ENCODE measurements at places on chromosomes 4 and X.

- no peak for DNase-seq
These were observed 36.1 kb downstream of the IL13RA1 start for GRCh38 chrX:118763489-118763888.

DNA sequence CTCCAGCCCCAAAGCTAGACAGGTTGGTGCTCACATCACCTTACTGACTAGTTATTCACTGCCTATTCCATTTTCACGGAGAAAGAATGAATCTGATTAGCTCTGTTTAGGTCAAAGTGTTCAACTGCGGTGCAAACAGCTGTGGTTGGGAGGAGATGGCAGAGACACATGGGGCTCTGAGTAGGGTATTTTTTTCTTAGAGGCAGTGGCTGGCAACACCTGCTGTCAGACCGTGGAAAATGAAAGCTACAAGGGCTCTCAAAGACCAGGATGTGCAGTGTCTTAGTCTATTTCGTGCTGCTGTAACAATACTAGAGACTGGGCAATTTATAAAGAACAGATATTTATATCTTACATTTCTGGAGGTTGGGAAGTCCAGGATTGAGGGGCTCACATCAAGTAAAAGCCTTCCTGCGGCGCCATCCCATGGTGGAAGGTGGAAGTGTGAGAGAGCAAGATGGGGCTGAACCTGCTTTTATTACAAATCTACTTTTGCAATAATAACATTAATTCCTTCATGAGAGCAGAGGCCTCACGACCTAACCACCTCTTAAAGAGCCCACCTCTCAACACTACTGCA, 10.6 kb downstream of the NYX start:
- DNase-seq = no peak

DNA sequence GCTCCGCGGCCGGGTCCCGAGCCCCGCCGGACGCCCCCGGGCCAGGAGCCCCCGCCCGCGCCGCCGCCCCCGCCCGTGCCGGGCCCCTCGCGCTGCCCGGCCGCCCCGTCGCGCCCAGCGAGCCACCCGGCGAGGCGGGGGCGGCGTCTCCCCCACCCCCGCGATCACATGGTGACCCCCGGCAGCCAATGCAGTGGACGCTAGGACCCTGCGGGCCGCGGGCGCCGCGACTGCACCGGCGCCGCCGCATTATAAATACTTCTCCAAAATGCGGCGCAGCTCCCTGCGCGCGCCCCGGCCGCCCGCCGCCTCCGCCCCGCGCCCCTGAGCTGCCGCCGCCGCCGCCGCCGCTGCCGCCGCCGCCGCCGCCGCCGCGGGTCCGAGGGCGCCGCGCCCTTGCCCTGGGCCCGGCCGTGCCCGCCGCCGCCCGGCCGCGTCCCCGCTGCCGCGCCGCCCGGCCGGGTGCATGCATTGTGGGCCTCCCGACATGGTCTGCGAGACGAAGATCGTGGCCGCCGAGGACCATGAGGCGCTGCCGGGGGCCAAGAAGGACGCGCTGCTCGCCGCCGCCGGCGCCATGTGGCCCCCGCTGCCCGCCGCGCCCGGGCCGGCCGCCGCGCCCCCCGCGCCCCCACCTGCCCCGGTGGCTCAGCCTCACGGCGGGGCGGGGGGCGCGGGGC, at the start of gene NAT8L:
Gene NAT8L (plus strand): TSS at position 282 of the 680 bp plus-strand sequence. CDS start 185 bp downstream, at position 467.
- peak; percentile 32 for DNase-seq

DNA sequence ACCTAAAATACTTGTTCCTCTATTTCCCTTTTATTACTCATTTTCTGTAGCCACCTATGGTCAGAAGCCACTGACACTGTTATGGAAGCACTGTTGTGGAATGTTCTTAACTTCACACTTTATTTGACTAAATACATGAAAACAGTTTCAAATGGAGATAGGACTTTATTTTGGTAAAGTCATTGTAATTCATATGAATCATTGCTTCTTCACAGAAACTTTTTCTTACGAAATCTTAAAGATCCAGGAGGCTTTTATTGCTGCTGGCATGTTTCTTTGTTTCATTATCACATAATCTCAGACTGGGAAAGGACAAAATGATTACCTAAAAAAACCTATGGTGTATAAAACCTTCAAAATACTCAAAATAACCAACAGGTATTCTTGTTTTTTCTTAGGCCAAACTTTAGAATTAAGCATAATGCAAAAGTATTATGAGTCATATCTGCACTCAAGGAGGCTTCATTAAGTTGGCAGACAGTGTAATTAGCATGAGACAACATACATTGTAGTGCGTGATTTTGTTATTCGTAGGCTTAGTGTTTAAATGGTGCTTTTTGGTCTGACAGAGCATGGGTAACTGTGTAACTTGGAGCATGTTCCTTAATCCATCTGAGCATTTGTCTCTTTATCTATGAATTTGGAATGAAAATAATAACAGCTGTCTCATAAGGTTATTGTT, 58.0 kb downstream of the SH3BGRL start:
- DNase-seq = no peak

DNA sequence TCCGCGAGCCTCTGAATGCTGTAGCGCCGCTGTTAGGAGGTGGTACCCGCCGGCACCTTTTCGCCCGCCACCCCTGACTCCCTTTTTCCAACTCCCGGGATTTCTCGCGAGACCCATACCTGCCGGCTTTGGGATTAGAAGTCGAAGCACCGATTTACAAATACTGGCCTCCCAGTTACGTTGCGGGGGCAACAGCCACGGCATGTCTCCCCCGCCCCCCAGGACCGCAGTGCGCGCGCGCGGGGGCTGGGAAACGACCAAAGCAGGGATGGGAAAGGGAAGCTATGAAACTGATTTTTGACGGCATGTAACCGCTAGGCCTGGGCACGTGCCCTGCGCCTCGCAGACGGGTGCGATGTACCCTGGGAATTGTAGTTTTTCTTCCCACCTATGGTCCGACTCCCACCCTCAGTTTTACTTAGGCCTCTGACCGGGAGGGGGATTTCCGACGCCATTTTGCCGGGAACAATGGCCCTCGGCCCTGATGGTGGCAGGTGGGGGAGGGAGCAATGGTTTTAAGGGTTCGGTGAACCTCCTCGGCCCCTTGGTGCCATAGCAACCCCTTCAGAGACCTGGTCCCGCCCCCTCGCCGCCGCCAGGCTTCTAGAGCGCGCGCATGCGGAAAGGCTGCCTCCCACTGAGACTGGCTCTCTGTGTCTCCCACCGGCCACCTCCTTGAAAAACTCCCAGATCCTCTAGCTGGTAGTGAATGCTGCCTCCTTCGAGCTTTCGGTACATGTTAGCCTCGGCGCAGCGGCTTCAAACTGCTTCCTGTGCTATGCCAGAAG, 772 bp upstream of the WNK3 start:
- DNase-seq = no peak

GRCh38 chr4:22410645-22411247, 105.1 kb downstream of the ADGRA3 start:
- peak; percentile 31 for DNase-seq

DNA sequence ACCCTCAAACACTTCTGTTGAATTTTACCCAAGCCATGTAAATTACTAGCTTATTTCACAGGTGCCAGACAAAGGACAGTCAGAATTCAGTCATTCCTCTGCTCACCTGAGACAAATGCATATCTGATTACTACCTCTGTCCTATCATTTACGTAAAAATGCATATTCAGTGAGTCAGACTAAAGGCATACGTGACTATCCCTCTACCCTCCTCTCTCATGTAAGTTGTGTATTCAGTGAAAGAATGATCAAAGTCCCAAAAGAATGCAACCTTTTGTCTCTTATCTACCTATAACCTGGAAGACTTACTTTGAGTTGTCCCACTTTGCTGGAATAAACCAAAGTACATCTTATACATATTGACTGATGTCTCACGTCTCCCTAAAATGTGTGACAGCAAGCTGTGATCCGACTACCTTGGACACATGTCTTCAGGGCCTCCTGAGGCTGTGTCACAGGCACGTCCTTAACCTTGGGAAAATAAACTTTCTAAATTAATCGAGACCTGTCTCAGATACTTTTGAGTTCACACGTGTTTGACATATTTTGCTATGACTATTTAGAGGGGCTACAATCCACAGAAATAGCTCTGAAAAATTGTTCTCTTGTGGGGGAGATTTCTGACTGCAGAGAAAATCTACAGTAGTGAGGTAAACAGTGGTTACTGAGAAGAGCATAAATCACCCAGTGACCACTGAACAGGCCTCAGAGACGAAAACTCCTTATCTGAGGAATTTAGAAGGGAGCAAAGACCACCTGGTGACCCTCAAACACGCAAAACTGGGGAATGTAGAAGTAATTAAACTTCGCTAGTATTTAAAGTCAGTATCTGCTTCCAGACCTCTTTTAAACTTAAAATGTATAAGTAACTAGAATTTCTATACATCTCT, 1575.8 kb downstream of the STIM2 start:
- DNase-seq = no peak

DNA sequence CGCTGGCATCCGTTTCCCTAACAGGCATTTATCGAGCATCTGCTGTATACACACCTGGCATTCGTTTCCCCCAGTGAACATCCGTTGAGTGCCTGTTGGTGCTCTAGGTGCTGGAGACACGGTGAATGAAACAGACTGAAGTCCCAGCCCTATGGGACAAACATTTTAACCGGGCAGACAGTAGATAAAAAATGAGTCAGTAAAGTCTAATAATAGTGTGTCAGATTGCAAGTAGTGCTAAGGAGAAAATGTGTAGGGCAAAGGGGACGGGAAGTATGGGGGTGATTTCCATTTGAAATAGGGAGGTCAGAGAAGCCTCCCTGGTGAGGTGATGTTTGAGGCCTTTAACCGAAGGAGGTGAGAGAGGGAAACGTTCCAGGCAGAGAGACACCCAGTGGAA, 5.3 kb upstream of the EBP start:
- DNase-seq = no peak

DNA sequence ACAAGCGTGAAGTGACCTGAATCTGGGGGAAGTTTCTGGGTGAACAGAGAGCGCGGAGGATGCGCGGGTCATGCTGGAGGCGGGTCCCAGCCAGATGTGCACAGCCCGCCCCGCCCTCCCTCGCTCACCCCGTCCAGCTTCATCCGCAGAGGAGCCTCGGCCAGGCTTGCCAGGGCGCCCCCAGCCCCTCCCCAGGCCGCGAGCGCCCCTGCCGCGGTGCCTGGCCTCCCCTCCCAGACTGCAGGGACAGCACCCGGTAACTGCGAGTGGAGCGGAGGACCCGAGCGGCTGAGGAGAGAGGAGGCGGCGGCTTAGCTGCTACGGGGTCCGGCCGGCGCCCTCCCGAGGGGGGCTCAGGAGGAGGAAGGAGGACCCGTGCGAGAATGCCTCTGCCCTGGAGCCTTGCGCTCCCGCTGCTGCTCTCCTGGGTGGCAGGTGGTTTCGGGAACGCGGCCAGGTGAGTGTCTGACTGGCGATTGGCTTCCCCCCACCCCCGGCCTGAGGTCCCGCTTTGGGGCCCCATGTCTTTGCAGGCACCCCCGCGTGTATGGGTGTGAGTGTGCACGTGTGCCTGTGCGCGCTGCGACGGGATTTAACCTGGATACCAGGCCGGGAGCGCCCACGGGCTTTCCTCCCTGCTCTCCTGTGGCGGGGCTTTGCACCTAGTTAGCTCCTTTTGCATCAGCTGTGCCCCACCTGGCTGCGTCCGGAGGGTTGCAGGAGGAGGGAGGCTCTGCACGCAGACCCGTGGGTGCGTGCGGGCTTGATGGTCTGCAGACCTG, at the start of gene EGFL6:
Gene EGFL6 (plus strand): TSS at position 123 of the 782 bp plus-strand sequence. CDS start 261 bp downstream, at position 384.
- no peak for DNase-seq

DNA sequence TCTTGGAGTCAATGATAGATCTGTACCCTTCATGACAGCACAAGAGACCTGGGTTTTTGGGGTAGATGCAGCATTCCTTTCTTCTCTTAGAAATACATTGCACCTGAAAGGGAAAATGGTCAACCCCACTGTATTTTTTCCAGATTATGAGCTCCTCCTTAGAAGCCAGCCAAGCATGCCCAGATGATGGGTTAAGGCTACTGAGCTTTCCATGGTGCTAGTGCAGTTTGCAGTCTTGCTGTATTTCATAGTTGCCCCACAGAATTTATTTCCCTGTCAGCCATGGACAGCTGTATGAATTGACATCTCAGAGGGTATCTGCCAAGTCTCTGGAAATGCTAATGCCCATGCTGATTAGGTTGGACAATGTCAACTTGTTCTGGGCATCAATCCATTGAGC, 73.7 kb upstream of the H2AZ1 start:
- no peak for DNase-seq
